ENCODE measurements at places on chromosomes 7 and 10.
A peak's percentile ranks its signal among the peaks of the same experiment; 100 is the strongest.

GRCh38 chr10:110857265-110858171 lies 14.2 kb upstream of the PDCD4 start:
- no peak for DNase-seq

DNA sequence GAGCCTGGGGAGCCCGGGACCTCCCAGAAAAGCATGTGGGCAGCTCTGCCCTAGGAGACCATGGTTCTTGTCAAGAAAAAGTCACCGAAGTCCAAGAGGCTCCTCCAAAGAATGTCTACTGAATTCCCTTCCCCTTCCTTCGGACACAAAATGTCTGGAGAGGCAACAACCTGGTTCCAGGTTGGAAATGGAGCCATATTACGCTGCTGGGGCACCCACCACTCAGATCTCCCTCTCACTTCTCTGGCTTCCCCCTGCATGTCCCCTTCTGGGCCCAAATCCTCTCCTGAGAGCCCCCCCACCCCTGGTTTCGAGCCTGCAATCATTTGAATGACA lies 52.6 kb downstream of the RGS10 start:
- DNase-seq = no peak

GRCh38 chr10:35606430-35606829 lies 1.3 kb downstream of the GJD4 start:
- DNase-seq = no peak

GRCh38 chr7:50273301-50273700 lies 31.2 kb upstream of the IKZF1 start:
- DNase-seq = no peak

DNA sequence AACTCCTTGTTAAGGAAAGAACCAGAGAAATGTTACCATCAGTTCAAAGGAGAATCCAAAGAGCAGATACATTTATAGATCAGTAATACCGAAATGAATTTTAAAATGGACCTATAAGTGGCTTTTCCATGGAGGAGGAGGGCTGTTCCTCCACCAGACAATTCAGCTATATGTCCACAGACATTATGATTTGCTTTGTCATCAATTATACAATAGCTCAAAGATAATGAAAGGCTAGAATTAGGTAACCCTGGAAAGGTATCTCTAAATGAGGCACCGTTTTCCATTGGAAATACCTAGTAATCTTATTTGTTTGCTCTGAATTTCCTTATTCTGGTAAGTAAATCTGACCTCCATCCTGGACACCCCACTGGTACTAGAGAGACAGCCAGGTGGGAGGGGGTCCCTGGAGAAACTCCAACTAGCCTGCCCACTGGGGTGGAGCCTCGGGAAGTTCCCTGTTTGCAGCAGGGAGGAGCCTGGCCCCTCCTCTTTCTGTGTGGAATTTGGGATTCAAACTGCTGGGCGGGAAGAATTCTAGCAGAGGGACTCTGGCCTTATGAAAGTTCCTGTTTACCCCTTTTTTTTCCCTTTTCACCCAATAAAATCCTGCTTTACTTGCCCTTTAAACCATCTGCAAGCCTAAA lies 218.0 kb downstream of the PHF14 start:
- no peak for DNase-seq

DNA sequence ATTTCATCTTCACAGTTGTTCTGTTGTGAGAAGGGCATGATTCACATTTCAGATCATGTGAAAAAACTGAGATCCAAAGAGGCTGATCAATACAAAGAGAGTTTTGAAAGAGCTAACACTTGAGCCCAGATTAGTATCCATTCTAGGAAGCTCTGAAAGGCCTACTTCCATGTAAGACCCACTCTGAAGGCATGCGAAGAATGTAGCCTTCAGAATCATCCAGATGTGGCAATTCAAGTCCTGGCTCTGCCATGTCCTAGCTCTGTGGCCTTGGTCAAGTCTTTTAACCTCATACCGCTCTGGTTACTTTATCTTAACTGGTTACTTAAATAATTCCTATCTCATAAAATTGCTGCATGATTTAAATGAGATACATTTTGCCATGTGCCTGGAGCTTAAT lies 111.1 kb downstream of the FZD1 start:
- DNase-seq = no peak

- DNase-seq = no peak
Measured at GRCh38 chr10:22986771-22987542, 59.1 kb downstream of the ARMC3 start.

DNA sequence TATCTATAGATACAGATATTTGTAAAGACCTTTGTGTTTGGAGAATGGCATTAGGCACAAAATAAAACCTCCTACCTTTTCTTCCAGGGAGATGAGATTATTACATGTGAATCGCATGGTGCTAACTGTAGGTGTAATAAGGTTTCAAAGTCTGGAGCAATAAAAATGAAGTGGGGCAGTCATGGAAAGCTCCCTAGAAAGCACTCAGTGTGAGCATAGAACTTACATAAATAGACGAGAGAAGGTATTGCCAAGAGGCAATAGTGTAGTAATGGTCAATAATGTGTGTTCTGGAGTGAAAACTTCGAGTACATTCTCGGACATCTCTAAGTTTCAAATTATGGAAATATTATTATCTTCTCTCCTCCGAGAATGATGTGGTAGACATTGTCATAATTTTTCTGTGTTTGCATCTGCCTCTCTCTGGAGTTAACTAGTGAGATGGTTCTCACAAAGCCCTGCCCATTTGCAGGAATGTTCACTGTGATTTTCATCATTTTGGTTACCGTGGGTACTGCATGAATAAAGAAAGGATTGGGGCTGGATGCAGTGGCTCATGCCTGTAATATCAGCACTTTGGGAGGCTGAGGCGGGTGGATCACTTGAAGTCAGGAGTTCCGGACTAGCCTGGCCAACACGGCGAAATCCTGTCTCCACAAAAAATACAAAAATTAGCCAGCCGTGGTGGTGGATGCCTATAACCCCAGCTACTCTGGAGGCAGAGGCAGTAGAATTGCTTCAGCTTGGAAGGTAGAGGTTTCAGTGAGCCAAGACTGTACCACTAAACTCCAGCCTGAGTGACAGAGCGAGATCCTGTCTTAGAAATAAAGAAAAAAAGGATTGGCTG lies 10.6 kb downstream of the VIM start:
- DNase-seq = no peak

DNA sequence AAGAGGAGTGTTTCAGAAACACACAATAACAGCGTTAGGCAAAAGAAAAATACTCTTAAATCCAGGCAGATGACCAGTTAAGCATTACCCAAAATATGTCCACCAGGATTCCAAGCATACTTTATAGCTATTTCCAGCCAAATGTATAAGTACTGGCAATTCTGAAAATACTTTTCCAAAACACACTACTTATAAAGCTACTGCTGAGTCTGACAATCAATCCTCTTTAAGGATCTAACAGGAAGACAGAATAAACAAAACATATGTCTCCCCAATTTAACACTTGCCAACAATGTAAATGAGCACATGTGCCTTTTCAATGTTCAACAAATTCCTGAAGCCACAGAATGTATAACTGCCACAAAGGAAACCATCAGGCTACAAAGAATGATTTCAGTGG lies 370.9 kb downstream of the SORCS1 start:
- no peak for DNase-seq

GRCh38 chr10:132714986-132715775 lies 70.8 kb downstream of the NKX6-2 start:
- DNase-seq = no peak

GRCh38 chr10:93921338-93921737 lies 27.6 kb downstream of the SLC35G1 start:
- DNase-seq = no peak

DNA sequence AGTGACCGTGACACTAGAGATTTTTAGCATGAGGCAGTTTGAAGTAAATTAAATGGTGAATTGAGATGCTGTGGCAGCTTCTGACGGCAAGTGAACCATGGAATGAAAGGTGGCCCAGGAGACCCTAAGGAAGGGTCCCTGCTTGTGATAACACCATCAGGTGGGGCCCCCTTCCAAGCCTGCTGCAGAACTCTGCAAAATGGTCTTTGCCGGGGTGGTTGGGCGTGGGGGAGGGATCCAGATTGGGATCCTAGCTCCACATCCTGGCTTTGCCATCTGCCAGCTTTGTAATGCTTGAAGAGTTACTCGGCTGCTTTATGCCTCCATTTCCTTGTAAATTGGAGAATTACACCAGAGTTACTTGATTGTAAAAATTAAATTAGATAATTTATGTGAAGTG lies 222.6 kb upstream of the NFE2L3 start:
- DNase-seq = no peak

- DNase-seq = no peak
Measured at GRCh38 chr10:105952153-105952552, 1212.4 kb downstream of the SORCS1 start.

DNA sequence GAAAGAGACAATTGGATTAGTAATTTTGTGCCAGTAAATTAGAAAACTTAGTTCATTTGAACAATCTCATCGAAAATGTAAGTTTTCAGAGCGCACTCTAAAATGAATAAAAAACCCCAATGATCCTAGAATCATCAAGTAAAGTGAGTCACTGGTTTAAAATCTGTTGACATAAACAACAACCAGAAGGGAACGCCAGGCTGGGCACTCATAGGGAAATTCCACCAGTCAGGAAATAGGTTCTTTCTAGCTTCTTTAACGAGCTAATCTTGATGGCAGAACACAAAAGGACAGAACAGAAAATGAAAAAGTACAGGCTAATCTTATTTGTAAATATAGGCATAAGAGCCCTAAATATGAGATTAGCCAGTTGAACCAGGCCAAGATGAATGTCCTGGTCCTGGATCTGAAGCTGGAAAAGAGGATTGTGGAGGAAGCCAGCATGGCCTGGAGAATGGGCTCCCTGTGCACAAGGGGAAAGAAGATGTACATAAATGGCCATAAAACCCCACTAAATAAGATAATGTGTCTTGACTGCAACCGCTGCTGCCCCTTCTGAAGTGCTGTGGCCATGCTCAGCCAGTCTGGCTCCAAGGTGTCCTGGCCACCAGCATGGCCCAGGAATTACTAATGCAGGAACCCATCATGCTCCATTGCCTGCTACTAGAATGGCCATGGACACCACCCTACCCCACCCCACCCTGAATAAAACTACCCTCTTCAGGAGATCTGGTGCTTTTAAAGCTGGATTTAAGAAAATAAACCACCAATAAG lies 114.0 kb downstream of the WDFY4 start:
- no peak for DNase-seq

GRCh38 chr7:28075674-28076358 lies 104.8 kb downstream of the JAZF1 start:
- no peak for DNase-seq

GRCh38 chr7:156100086-156100485 lies 287.8 kb upstream of the SHH start:
- no peak for DNase-seq

GRCh38 chr10:115831016-115831415 lies 442.0 kb downstream of the GFRA1 start:
- no peak for DNase-seq

DNA sequence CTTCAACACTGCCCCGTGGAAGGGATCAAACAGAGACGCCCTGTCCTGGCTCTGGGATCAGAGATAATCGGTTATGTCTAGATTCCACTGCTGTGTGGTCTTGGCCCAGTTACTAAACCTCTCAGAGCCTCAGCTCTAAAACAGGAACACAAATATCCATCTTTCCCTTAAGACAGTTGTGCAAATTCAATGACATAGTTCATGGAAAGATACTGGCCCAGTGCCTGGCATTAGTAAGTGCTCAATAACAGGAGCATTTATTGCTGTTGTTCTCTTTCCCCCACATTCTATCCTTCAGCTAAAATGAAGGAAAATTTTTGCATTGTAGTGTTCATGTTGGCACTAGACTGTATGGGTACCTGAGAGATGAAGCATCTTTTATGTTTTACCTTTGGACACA lies 58.6 kb downstream of the TACC2 start:
- no peak for DNase-seq

DNA sequence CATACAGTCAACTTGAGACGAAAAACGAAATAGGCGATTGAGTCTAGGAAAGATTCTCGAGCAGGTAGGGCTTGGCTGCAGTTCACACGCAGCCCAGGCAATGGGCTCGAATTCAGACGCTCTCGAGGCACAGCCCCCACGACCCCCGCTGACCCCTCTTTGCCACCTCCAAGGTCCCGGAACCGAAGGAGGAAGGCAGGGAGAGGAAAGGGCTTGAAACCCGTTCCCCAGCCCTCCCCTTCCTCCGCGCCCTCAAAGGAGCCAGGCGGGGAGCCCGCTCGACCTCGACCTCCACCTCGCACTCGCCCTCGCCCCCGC lies 441 bp downstream of the CCDC186 start:
- no peak for DNase-seq

GRCh38 chr10:62610649-62611229 lies 193.8 kb upstream of the ADO start:
- peak; percentile 42 for DNase-seq

- DNase-seq = no peak
Measured at GRCh38 chr10:102581981-102582580, 62.2 kb upstream of the TRIM8 start.

- DNase-seq = no peak
Measured at GRCh38 chr7:133853706-133854276, 273.3 kb upstream of the LRGUK start.

All from NCI-H446 (cell line).